ENCODE measurements at places on chromosomes 13 and 19. TPM values are rescaled to one million over a fixed set of nuclear protein-coding genes. Genes with fewer than 3 reads are reported as not detected.

The TIMM44 gene
- total RNA-seq: 66.6 TPM

The PALM gene
- not detected for total RNA-seq

The MATK gene
- total RNA-seq: 29.4 TPM

The ZNF433 gene
- total RNA-seq: 1.5 TPM

The F10 gene
- total RNA-seq: not detected

The ATXN8OS gene
- not detected for total RNA-seq

The ZNF441 gene
- 15.0 TPM for total RNA-seq

The OR4F17 gene
- total RNA-seq: not detected

The POLR2I gene
- 46.1 TPM for total RNA-seq

The CBARP gene
- total RNA-seq: 0.14 TPM

The THAP8 gene
- 6.7 TPM for total RNA-seq

The CEACAM3 gene
- total RNA-seq: not detected

The KIR2DL4 gene
- total RNA-seq: not detected

The PTH2 gene
- total RNA-seq: not detected

The KIRREL2 gene
- total RNA-seq: 3.0 TPM

The HRC gene
- total RNA-seq: not detected

The PSG3 gene
- not detected for total RNA-seq

The TNPO2 gene
- total RNA-seq: 80.8 TPM

The ZNF547 gene
- 7.8 TPM for total RNA-seq

The SSC5D gene
- total RNA-seq: 1.1 TPM

The FAM174C gene
- 44.5 TPM for total RNA-seq

The CASP14 gene
- total RNA-seq: not detected

The FCHO1 gene
- total RNA-seq: 74.2 TPM

The ZNF536 gene
- not detected for total RNA-seq

The TMEM272 gene
- total RNA-seq: 1.9 TPM

The PROZ gene
- not detected for total RNA-seq

The ZNF568 gene
- total RNA-seq: 13.2 TPM

The LGI4 gene
- total RNA-seq: 0.28 TPM

The PTGIR gene
- total RNA-seq: 8.5 TPM

The COX6B2 gene
- total RNA-seq: 0.55 TPM

The TMEM145 gene
- total RNA-seq: 0.94 TPM

The MCF2L gene
- total RNA-seq: 11.5 TPM

The NRTN gene
- 0.45 TPM for total RNA-seq

The B3GLCT gene
- total RNA-seq: 3.8 TPM

The GJB2 gene
- 0.20 TPM for total RNA-seq

The C2CD4C gene
- total RNA-seq: not detected
